ENCODE measurements at places on chromosomes 2 and 18.

DNA sequence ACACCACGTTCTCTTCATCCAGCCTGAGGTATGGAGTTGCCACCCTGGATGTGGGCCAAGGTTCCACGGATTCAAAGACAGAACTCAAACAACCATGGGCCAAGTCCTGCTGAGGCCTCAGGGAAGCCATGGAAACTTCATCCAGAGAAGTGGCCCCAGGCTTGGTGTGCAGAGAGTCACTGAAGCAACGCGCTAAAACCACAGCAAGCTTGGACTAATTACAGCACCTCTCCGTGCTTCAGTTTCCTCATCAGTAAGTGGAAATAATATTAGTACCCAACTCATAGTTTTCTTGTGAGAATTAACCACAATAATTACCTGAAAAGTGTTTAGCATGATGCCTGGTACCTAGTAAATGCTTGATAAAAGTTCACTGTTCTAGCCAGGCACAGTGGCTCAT, 19.2 kb upstream of the AP1S3 start:
- DNase-seq, result no peak

- peak; percentile 48 for DNase-seq
Measured at GRCh38 chr2:1769703-1770422, 25.5 kb upstream of the PXDN start.

DNA sequence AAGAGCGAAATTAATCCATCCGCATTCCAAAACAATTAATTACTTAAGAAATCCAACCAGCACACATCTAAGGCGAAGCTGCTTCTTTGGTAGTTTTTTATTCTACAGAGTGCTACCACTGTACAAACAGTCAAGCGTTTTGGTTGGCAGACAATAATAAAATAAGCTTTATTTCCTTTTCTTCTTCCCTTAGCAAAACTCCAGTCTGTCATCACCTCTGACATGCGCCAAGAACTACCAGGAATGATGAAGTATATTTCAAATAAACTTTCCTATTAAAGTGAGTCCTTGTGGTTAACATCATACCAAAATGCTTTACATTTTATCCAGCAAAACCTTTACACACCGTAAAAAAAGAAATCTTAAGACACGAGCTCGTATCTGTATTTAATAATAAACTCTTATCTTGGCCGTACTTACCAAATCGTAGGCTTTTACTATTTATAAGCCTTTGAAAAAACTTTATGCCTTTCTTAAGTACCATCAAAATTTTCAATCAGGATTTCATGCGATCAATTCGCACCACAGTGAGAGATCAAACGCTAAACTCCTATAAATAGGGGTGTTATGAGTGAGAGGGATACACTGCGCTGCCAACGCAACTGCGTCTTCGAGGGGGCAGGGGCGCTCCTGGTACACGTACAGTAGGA, 1.3 kb downstream of the ATL2 start:
- DNase-seq, result no peak

- no peak for DNase-seq
Measured at GRCh38 chr2:41657226-41657625, 390.6 kb upstream of the PKDCC start.

GRCh38 chr2:149167001-149167780, 128.7 kb downstream of the LYPD6B start:
- DNase-seq, result no peak

GRCh38 chr18:72086421-72086820, 457.7 kb downstream of the CBLN2 start:
- no peak for DNase-seq

DNA sequence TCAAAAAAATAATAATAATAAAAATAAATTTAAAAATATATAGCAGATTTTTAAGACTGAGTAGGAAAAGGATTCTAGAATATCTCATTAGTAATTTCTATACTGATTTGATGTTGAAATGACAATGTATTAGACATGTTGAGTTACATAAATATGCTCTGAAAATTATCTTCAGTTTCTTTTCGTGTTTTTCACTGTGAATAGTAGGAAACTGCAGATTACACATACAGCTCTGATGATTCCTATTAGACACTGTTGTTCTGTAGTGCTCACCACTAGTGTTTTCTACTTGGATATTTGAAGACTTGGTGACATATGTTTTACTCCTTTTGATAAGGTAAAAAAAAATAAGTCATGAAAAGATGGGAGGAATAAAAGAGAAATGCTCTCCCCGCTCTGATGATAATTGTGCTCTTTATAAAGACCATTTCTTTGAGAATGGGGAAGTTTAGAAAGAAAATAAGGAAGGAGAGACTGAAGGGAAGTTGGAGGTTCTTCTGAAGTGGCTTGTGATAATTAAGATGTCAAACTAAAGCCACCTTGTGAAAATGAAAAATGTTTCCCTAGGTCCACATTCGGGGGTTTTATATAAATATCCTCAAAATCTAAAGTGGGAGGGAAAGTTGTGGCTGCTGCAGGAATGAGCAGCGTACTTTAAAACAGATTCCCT, 52.9 kb downstream of the SLC9A2 start:
- DNase-seq, result no peak

DNA sequence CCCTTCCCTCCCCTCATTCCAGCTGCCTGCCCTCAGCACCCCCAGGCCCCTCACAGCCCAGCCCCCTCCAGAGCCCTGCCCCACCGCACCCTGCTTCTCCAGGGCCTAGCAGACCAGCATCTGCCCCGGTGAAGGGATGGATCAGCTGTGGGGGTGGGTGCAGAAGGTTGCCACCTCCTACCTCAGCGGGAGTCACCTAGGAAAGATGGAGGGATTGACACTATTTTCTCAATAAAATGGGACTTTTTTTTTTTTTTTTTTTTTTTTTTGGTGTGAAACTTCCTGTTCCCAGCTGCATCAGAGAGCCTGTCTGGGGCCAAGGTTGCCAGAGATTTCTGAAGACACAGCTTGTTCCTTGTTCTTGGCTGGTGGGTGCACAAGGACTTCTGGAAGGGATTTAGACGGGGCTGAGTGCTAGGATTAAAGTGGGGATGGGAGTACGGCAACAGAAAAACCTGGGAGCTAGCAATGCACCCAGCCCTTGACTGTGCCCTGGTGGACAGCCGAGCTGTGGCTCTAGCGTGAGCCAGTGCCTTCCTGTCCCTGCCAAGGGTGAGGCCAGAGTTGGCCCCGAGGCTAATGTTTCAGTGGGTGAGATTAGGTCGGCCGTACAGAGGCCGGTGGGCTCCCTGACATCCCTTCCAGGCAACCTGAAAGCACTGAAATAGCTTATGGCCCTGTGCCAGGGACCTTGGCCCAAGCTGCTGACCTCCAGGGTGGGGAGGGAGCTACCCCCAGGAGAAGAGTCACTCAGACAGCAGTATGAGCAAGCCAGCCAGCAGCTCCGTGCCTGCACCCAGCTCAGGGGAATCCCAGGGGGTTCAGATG, 4.6 kb downstream of the B3GNT7 start:
- no peak for DNase-seq

GRCh38 chr2:165283342-165283741, 44.1 kb downstream of the SCN2A start:
- DNase-seq, result no peak

GRCh38 chr18:71252351-71252865, 963.6 kb downstream of the SOCS6 start:
- no peak for DNase-seq

DNA sequence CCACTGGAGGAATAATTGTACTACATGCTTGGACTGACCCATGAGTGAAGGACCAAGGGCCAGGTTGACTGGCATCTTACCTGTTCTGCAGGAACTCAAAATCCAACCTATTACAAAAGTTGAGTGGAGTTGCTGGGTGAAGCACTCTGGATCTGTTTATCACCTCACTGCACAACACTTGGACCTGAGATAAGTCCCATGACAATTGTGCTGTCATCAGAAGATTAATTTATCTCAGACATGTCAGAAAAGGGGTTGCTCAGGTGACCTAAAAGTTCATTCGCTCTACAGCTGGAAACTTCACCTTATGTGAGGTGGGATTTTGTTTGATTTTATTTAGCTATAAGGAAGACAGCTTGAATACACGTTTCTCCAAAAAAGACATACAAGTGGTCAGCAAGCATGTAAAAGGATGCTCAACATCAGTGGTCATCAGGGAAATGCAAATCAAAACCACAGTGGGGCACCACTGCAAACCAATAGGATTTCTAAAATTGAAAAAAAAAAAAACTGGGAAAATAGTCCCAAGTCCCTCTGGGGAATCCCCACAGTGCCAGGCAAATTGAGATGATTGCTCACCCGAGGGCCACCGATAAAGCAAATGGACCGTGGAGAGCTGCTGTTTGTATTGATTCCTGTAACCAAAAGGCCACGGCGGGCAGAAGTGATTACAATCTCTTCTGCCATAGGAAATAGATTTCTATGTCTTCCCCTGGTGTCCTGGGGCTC, 65.8 kb upstream of the SLC35F5 start:
- DNase-seq, result no peak

DNA sequence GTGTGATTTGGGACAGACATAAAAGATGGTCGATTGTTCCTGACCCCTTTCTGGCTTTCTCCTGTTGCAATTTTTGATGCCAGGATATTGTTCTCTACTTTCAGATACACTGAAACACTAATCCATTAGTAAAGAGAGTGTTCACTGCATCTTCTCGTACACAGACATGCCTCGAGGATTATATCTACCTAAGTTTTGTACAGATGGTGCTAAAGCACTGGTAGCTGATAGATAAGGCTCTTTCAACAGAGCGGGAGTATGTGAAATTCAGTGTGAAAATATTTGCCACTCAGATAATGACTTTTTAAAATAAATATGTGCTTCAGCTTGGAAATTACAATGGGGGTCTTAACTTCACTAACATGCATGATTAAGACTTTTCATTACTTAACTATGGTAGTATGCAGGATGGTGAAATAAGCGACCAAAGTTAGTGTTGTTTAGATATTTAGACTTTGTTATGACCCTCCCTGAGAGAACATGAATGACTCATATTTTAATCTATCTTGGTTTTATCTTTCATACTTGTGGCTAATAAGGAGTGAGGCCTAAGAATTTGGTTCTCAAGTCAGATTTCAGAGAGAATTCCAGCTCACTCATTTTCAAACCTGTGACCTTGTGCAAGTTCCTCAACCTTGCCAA, 474.9 kb downstream of the NRXN1 start:
- no peak for DNase-seq

DNA sequence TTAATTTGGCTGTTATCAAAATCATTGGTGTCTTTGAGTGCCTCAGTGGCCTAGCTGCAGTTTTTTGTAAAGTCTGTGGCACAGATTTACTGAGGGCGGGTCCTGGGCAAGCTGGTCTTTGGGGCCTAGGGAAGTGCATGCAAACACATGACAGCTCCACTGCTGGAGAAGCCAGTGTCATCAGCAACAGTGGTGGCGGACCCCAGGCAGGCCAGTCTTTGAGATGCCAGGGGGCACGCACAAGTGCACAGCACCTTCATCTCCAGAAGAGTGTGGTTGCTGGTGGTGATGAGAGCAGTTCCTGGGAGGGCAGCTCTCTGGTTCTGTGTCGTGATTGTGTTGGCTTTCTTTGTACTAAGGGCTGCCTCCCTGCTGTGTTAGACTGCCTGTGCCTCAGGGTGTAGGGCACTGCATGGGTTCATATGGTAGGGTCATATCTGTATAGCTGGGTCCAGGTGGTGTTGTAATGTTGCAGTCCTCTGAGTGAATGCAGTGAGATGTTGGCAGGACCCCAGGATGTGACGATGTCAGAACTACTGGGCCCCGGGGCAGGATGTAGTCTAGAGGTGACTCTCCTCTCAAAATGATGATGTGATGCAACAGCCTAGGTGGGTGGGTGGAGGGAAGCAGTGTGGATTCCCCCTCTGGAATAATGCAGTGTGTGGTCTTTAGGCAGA, 646.7 kb upstream of the CDH2 start:
- no peak for DNase-seq

- no peak for DNase-seq
Measured at GRCh38 chr2:65357959-65358294, 74.5 kb downstream of the SPRED2 start.

DNA sequence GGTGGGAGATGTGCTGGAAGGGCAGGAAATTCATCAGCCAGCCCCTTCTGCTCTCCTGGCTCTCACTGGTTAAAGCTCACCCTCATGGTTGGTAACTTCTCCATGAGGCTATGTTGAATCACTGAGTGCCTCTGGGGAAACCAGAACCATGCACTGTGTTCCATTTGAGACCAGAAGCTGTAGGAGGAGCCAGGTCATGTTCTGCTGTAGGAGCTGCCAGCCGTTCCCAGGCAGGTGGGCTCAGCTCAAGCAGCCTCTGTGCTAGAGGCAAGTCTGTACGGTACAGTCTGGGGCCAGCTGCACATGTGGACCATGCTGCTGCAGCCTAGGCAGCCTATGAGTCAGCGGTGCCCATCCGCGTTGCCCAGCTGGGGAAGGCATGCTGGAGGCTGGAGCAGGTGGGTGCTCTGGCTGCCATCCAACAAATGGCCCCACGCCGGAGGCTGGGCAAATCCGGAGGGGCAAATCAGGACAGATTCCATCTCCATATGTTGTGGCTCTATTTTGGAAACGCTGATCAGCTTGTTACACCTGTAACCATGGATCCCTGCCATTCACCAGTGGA, 22.0 kb upstream of the KCNF1 start:
- DNase-seq, result no peak

DNA sequence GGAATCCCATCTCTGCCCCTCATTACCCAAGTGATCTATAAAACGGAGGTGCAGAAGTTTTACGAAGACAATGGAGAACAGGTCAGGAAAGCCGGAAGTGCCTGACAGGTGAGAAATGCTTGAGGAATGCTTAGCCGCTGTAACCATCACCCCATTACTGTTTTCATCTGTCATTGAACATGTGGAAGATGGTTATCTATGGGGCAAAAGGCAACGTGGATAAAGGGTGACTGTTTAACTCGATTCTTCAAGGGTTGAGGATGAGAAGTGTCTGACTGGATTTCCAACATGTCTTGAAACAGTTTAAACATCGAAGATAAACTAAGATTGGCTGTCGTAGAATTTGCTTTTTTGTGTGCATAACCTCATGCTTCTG, 17.3 kb downstream of the HK2 start:
- no peak for DNase-seq

DNA sequence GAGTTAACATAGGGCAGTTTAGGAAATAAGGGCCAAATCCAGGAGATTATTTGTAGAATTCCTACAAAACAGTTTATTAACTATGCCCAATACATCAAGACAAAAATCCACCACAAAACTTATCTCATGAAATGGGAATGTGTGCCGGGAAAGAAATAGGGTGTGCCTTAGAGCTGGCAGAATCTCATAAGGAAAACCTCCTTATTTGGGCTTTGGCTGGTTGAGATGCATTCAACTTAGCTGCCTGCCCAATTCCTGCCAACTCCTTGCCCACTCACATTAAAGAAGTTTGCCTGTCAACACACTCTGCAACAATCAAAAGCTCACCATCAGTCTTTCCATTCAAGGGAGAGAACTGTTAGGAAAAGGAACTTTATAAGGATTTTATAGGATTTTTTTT, 500.6 kb downstream of the SATB2 start:
- no peak for DNase-seq

- DNase-seq, result no peak
Measured at GRCh38 chr18:42937436-42937835, 178.0 kb downstream of the RIT2 start.

- no peak for DNase-seq
Measured at GRCh38 chr2:32553829-32554432, 73.9 kb upstream of the TTC27 start.

DNA sequence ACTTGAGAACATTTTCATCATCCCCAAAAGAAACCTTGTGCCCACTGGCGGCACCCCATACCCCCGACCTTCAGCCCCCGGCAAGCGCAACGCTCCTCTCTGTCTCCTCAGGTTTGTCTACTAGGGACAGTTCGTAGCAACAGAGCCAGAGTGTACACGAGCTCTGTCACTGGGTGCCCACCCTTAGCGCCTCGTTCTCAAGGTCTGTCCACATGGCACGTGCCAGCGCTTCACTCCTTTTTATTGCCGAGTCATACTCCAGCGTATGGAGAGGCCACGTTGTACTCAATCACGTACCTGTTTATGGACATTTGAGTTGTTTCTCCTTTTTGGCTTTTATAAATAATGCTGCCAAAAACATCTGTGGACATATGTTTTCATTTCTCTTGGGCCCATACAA, 30.3 kb upstream of the GPC1 start:
- no peak for DNase-seq

All from stimulated activated CD4-positive, alpha-beta T cell treated with anti-CD3 and anti-CD28 coated beads, Interleukin-1b, Interleukin-23, amount 100 ng/mL, for 24 hours (primary cell).